ENCODE measurements at places on chromosomes 1 and 21.

- DNase-seq, result no peak
These were observed 49.2 kb upstream of the PAX7 start for GRCh38 chr1:18581420-18581880.

- peak; percentile 45 for DNase-seq
These were observed 53.1 kb downstream of the SH3GLB1 start for GRCh38 chr1:86757272-86757984.

GRCh38 chr1:232305050-232305449, 324.9 kb downstream of the SIPA1L2 start:
- DNase-seq, result no peak

DNA sequence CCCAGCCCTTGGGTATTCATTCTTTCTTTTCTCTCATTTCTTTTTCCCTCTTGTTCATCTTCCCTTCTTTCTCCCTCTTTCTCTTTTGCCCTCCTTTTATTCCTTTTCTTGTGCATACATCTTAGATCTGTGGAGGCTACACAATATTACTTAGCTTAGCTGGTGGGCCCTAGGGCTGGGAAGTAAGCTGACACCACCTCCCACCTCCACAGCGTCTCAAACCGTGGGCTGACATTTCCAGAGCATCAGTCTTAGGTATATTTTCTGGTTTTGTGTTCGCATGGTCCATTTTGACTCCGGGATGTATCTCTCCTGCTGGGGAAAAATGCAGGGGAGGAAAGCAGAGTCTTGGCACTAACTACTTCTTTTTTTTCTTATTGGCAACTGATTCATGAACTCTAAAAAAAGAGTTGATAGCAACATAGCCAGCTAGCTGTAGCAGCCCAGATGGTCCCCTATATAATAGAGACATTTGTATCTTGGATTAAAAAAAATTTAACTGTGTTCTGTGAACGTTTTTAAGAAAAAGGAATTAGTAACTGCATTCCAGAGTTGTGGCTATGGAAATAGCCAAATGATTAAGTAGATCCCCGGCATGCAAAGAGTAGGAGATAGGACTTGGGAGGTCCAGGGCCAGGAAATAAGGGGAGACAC, 15.5 kb downstream of the CNIH3 start:
- DNase-seq, result no peak

DNA sequence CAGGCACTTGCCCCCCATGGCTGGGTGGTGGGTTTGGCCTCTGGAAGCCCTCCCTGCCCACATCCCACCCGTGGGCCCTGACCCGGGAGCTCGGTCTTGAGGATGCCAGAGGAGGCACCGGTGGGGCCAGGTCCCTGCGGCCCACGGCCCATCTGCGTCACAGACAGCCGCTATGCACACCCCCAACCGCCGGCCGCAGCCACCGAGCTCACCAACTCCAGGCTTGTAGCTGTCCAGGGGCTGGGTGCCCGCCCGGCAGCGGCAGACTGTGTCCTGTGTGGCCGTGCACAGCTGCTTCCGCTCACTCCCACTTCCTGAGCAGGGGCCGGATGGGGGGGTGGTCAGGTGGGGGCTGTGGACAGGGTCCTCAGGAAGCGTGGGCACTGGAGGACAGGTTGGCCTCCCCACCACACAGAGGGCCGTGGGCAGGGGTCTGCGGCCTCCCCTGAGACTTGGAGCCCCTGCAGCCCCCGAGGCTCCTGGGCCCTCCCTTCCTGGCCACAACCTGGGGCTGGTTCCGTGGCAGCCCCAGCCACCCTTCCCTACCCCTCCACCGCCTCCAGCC, 1.1 kb downstream of the TNFRSF4 start:
- DNase-seq, result no peak

DNA sequence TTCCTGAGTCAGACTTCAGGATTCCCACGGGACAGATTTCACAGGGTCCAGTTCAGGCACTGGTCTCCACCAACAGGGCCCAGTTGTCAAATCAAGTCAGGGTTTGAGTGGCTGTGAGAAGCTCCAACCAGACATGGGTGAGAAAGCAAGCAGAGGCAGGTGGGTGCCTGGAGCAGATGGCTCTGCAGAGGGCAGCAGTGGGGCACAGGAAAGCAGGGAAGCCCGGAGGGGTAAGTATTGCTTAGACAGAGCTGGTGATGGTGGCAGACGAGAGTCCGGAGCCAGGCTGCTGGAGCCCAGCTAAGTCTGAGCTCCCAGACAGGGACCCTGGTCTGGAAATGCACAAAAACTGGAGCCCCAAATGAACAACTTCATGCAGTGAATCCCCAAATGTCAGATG, 40.4 kb downstream of the RIMS3 start:
- DNase-seq, result no peak

DNA sequence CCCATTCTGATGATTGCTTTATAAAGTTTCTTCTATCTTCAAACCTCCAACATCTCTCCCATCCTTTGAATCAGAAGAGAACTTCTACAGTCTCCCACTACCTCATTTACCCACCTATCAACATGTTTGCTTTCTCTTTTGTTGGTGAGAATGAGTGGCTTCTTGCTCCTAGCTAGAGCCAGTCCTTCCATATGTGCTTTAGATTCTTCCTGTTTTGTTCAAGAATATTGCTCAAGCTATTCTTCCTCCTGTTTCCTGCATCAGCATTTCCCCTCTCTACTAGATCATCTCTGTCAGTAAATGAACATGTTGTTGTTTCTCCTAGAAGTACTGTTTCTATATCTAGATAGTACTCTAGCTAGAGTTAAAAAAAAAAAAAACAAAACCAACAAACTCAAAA, 6.3 kb downstream of the ATF6 start:
- DNase-seq, result no peak

- DNase-seq, result no peak
These were observed 29.8 kb downstream of the SLC2A1 start for GRCh38 chr1:42928859-42929258.

DNA sequence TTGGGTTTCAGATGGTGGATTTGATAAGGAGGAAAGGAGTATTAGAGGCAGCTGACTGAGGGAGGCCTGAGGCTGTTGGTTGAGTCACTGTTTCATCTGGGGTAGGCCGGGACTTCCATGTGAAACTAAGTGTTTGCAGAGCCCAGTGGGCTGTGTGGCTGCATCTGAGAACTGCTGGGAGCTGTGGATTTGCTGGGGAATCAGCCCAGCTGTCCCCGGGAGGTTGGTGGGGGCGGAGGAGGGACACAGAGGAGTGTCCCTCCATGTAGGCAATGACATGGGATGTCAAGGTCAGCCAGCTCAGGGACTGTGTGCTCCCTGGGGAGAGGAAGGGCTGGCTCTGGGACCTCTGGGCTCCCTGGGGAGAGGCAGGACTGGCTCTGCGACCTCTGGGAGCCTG, 36.4 kb downstream of the SLC2A7 start:
- no peak for DNase-seq

GRCh38 chr1:94591823-94592570, 50.4 kb upstream of the F3 start:
- DNase-seq, result no peak

DNA sequence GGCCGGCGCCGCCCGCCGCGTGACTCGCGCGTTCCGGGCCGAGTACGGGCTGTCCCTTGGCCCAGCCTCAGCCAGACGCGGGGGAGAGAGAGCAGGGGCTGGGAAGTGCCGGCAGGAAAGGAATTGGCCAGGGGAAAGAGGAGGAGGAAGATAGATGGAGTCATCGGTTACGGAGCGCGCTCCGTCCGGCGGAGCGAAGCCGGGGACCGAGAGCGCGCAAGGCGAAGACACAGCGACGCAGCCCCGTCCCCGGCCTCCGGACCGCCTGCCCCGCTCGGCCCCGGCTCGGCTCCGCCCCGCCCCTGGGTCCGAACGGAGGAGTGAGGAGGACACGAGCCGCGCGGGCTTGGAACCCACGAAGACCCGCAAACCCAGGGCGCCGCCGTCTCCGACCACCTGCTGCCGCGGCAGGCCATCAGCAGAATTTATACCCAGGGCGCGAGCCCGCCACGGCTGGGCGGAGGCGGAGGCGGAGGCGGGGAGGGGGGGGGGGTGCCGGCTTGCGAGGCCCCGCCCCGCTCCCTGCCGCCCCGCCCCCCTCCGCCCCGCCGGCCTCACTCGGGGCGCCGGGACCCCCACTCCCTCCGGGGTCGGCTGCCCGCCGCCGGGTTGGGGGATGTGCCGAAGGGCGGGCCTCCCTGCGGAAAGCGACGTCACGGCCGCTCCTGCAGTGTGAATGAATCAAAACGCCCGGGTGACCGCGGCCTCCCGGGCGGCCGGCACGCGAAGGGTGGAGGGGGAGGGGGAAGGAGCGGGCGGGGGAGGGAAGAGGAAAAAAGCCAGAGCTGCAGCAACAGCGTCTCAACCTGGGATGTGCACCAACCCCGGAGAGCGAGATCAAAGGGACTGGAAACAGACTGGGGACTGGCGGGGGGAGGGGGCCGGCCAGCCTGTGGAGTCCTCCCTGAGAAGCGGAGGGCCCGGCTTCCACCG, at the start of gene LHX4:
Gene LHX4 (plus strand): TSS at position 782 of the 933 bp plus-strand sequence. CDS start 266 bp downstream, outside the sequence.
- DNase-seq, result no peak

GRCh38 chr1:228062085-228062791, 20.3 kb upstream of the ARF1 start:
- DNase-seq, result no peak

DNA sequence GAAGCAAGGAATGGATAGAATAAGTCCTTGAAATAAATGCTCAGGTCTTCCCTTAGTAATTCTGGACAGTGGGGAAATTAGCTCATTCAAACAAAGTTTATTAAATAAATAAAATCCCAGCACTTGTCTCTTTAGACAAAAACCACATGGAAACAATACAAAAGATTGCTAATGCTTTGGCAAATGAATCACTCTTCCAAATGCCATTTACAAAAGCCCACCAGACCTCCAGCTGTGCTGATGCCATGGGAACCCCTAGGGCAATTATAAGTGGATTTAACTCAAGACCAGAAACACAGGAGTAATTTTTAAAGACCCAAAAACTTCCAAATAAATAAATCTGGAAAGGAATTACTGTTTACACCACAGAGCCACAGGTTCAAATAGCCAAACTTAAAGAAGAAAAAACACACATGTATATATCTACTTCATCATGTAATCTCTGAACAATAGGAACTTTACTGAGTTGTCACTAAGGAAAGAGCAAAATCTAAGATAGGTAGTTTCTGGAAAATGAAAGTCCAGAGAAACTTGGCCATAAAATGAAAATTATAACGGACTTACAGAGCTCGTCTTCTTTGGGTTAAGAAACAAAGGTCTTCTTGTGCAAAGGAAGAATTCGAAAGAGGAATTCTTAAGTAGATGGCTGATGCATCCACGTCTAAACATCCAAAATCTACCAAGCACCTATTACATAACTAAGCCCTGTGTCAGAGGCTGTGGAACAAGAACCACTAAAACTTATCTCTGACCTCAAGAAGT, 399.4 kb downstream of the SMYD3 start:
- no peak for DNase-seq

DNA sequence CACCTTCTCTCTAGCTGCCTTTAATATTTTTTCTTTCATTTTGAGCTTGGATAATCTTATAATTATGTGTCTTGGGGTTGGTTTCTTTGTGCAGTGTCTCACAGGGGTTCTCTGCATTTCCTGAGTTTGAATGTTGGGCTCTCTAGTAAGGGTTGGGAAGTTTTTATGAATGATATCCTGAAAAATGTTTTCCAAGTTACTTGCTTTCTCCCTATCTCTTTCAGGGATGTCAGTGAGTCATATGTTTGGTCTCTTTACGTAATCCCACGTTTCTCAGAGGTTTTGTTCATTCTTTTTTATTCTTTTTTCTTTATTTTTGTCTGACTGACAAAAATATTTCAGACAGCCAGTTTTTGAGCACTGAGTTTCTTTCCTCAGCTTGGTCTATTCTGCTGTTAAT, 55.4 kb upstream of the CCDC190 start:
- peak; percentile 31 for DNase-seq

DNA sequence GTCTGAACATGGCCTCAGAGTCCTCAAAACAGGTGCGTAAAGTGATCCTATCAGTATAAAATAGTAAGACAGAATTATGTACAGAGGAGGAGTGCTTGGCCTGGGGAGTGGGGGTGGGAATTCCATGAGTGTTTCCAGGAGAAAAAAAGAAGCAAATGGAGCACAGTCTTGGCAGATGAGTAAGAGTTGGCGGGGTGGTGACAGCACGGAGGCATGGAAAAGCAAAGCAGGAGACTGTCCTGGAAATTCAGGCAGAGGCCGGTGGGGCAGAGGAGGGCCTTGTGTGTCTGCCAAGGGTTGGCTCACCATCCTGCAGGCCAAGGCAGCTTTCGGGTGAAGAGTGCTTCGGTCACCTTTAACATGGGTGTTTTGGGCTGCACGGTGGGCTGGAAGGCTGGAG, 63.4 kb downstream of the OPTC start:
- peak; percentile 84 for DNase-seq

GRCh38 chr21:44461005-44461404, 5.7 kb downstream of the LRRC3 start:
- DNase-seq, result no peak

DNA sequence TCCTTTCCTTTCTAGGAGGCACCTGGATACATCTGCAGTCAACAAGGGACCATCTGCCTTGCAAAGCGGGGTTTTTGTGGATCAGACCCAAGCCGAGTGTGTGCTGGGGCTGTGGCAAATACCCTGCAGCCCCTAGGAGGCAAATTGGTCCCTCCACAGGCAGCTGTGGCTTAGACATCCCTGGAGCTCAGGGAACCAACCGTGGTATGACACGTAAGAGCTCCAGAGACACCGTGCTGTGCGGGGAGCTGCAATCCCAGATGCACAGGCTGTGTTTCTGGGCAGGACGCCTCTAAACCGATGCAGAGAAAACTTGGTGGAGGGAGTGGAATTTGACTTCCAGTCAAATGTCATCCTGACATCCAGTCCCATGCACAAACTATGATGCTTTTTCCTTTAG, 141.5 kb downstream of the KAZN start:
- no peak for DNase-seq

GRCh38 chr1:23394684-23395083, 25.0 kb upstream of the ZNF436 start:
- peak; percentile 81 for DNase-seq

DNA sequence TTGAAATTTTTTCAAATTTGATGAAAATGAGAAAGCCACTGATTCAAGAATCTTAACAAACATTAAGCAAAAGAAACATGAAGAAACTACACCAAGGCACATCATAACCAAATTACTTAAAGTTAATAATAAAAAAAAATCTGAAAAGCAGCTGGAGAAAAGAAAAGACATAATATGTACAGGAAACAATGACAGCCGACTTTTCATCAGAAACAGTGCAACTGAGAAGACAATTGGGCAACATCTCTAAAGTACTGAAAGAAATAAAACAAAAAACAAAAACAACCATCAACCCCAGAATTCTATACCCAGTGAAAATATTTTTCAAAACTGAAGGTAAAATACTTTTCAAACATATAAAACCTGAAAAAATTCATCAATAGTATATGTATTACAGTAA, 73.8 kb upstream of the DMRTA2 start:
- no peak for DNase-seq

GRCh38 chr1:36151134-36151844, 2.0 kb upstream of the TRAPPC3 start:
- no peak for DNase-seq

- DNase-seq, result no peak
These were observed 4.8 kb upstream of the SARS1 start for GRCh38 chr1:109208836-109209463.

Data from GM04503 (cell line).